Fibroblast of lung (primary cell): ENCODE measurements at places on chromosomes 2 and 18. TPM values are rescaled to one million over a fixed set of nuclear protein-coding genes. Genes with fewer than 3 reads are reported as not detected.

GRCh38 chr2:54423213-54423612, 32.9 kb upstream of the SPTBN1 start:
- DNase-seq, result no peak
- no peak overlapping the region for H3K4me3 ChIP-seq
- no peaks in the 10 kb centered on the region for H3K27me3 ChIP-seq
- H3K4me1 ChIP-seq, result peaks cover 4% of the 10 kb centered on the region

Gene SERPINB10
- 0.05 and 0.08 TPM in 2 replicates for polyA plus RNA-seq

Gene SIX3
- polyA plus RNA-seq, result not detected in 2 replicates

Gene RAB6C
- polyA plus RNA-seq, result 0.05 and 0.10 TPM in 2 replicates

DNA sequence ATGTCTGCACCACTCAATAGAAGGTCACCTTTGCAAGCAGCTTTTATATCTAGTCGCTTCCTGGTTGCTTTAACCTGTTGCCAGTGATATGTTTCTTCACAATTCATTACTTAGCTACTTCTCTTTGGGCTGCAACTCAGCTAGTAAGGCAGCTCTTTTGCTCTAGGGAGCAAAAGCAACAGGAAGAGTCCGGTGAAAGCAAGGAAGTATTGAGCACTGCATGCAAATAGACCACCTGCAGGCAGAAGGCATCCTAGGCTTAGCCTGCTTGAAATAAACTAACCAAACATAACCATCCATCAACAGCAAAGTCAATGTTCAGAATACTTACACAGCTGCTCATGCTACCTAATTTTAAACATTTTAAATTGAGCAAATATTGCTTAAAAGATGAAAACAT, 529.2 kb upstream of the LINC00305 start:
- no peak for DNase-seq
- H3K4me1 ChIP-seq, result no peaks in the 10 kb centered on the region
- no peaks in the 10 kb centered on the region for H3K27me3 ChIP-seq
- no peak overlapping the region for H3K27ac ChIP-seq
- H3K36me3 ChIP-seq, result no peaks in the 10 kb centered on the region
